Right atrium auricular region (tissue), 2 donors: ENCODE measurements at places on chromosomes 1 and 21. TPM values are rescaled to one million over a fixed set of nuclear protein-coding genes. Genes with fewer than 3 reads are reported as not detected.

GRCh38 chr1:202225131-202225530 lies 31.5 kb downstream of the LGR6 start:
- no peak for DNase-seq

GRCh38 chr21:17270229-17270628 lies 242.6 kb upstream of the CXADR start:
- DNase-seq: peak; percentile 72

- no peak for DNase-seq
Observed at GRCh38 chr1:206713910-206714312, 29.2 kb downstream of the MAPKAPK2 start.

DNA sequence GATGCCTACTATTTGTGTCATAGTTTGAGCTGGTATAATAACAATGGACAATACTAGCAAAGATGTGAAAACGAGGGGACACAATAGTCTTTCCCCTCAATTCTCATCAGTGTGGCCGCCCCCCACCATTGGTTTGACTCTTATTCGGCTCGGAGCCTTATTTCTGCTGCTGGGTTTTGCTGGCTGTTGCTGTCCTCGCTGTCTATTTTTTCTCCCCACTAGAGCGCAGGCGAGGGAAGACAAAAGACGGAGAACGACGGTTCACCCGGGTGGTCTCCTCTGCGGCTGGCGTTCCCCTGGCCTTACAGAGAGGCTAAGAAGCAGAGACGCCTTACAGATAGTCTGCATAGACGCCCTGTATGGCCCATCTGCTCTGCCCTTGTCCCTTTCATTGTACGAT lies 19.4 kb downstream of the CLIC6 start:
- no peak for DNase-seq

DNA sequence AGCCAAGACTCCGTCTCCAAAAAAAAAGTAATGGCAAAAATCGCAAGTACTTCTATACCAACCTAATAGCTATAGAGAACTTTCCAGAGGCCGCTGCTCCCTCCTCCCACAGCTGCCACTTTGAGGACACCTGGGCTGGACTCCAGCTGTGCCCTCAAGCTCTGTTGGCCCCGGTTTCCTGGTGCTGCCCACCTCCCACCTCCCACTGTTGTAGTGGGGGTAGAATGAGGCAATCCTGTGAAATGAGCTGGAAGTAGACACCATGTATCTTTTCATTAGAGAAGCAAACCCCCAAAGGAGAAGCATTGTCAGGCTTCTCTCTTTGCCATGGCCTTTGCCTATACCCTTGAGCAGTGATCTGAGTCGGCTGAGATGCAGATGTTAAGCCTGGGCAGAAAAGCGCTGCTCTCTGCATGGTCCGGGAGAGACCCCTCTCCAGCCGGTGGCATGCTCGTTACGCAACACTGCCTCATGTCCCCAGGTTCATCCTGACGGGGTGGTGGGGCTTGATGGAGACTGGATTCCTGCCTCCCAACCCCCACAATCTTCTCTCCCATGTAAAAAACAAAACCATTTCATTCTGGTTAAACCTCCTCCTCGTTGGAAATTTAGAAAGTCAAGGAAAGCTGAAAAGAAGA lies 39.7 kb downstream of the SIM2 start:
- no peak for DNase-seq

DNA sequence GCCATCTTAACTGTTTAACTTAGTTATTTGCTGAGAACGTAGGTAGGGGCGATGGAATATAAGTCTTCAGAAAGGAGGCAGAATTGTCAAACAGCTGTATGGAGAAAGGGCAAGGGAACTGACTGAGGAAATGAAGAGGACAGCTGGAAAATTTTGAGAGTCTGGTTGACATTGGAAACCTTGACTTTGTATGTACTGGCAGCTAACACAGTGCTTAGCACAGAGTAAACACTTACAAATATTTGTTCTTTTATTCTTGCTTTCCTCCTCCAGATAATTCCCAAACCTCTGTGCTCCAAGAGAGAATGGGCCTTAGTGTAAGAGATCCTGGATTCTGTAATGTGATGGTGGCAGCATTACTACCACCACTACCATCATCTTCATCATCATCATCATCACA lies 91.3 kb downstream of the ZSCAN20 start:
- DNase-seq: no peak

- DNase-seq: no peak
Observed at GRCh38 chr21:38800924-38801744, 4.6 kb upstream of the ETS2 start.

DNA sequence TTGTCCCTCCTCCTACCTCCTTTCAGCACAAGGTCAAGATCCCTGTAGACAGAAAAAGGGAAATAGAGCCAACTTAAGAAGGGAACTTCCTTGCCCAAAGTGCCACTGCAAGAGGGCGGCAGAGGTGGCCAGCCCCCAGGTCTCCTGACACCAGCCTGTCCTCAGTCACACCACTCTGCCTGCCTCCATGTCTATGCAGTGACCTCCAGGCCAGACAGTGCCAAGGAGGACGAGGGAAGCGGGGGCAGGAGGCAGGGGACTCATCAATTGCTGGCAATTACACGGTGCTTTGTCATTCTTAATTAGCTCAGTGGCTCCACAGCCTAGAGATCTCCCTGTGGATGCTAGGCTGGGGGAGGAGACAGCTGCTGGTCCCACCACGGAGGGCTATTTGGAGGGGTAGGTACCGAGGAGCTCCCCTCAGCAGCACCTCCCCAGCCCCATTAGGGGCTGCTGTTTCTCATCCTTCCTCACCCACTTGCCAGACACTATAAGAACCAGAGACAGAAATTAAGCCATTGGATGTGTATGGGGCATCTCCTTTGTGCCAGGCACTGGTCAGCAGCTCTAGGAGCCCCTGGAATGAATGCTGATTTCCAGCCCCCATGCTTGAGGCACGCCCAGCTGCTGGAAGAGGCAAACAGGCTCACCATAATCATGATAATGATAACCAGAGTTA lies 6.1 kb upstream of the LDLRAP1 start:
- DNase-seq: no peak

- peak; percentile 70 for DNase-seq
Observed at GRCh38 chr1:186183219-186183618, 191.8 kb downstream of the TPR start.

GRCh38 chr1:230728710-230729392 lies 14.9 kb upstream of the AGT start:
- DNase-seq: no peak

- DNase-seq: no peak
Observed at GRCh38 chr1:241274693-241275092, 82.3 kb downstream of the RGS7 start.

GRCh38 chr1:8406960-8407359 lies 89.0 kb downstream of the SLC45A1 start:
- DNase-seq: no peak

DNA sequence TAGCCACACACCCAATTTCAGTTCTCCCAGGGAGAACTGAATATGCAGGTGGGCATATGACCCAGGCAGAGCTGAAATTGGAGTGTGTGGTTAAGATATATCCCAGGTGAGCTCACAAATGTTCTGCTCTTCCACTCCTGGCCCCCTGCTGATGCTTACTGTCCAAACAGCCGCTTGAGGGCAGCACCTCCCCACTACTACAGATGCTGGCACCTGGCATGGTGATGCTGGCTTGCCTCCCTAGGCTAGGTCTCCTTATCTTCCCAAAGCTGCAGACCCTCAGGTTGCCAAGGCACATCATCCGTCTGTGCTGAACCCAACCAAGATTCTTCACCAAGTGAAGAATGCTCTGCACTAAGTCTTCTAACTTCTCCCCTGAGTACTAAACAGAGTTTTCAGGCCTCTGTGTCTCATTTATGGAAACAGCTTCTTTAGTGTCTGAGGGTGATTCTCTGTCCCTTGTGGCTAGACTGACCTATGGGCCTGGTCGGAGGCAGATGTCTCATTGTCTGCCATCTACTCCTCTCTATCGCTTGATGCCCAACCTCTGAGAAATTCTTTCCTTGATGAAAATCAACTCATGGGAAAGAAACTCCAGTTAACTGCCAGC lies 27.2 kb downstream of the XCL1 start:
- DNase-seq: peak; percentile 73

- DNase-seq: no peak
Observed at GRCh38 chr1:88983791-88984559, 8.5 kb downstream of the KYAT3 start.

DNA sequence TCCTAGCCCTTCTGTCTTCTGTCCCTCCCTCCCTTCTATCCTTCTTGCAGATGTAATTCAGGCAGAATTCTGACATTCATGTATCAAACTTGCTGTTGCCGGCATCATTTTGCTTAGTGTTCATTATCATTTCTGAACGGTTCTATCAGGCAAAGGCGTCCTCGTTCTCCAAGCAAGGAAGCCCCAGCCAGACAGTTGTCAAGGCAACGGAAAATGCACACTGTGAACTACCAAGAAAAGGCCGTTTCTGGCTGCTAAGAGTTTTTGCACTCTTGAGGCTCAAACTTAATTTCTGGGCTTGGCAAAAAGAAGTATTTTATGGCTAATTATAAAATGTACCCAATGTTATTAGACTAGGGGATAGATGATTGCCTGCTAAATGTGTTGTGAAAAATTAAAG lies 164.7 kb upstream of the KCNJ15 start:
- no peak for DNase-seq

DNA sequence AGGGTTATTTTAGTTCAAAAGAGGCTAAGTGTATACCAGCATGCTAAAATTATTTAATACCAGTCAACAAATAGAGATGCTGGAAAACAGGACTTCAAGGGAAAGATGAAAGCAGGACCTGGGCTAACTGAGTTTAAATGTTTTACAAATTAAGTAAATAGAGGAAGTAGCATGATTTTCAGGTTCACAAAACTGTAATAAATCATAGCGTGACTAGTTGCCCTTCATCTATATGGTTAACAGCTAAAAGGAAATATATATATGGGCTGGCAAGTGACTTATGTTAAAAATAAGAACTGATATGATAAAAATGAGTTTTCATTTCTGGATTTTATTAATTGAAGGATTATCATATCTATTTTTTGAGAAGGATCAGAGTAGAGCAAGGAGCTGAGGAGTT lies 25.6 kb downstream of the DPYD start:
- DNase-seq: no peak

DNA sequence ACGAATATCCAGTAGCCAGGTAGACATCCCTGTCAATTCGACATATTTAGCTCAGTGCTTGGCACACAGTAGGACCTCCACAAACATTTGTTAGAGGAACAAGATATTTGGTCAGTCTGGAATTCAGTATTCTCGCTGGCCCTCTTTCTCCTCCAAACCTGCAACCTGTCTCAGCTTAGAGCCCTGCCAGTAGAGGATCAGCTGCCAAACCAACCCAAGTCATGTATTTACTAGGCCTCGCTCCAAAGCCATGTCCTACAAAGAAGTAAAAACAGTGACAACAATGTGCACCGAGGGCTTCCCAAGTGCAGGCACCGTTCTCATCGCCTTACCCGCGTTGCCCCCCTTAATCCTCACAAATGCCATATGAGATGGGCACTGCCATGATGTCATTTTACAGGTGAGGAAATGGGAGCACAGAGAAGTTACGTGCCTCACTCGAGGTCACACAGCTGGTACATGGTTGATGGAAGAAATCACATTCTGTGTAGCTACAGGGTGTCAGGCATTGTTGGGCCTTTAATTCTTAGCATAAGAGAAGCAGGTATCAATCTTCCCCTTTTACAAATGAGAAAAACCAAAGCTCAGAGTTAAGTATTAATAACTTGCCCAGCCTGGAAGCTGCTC lies 26.0 kb upstream of the CDCA8 start:
- no peak for DNase-seq

DNA sequence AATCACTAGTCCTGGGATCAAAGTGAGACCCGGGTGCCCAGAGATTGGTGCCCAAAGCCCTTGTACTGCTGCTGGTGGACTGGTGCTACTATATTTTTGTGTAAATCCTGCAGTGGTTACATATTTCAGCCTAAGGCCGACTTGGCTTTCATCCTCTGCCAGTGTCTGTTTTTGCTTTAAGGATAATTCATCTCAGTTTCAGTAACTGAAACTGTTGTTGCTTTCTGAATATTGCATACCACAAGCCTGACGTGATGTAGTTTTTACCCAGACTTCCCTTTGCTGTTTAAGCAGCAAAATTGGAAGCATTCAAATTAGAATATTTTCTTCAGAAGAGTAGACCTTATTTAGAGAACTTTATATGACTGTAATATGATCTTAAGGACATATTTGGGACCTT lies 341.8 kb downstream of the RYR2 start:
- no peak for DNase-seq

- DNase-seq: no peak
Observed at GRCh38 chr1:206833106-206833680, 32.2 kb upstream of the IL20 start.

DNA sequence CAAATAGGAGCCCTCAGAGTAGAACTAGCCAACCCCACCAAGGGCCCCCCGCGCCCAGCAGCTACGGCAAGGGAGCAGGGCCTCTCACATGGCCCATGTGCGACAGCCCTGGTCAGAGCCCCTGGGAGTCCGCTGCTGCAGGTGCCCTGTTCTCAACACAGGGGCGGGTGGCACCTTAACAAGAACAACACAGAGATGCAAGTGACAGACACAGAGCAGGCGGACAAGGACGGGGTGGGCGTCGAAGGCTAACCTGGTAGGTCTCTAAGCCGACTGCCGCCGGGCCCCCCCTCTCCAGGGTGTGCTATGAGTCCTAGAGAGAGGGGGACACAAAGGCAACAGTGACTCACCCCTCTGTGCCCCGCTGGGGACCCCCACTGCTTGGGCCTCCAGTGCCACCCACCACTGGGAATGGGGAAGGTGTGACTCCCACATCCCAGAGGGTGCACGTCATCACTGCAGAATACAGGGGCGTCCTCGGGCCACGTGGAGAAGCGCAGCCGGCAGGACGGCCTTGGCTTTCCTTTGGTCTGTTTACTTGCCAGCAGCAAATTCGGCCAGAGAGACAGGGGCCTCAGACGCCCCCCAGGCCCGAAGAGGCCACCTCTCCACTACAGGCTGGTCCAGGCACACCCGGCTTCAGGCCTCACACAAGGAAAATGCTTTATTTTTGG lies 44.8 kb downstream of the PRDM15 start:
- DNase-seq: no peak

GRCh38 chr1:180181996-180182642 lies 27.4 kb downstream of the QSOX1 start:
- DNase-seq: no peak

- DNase-seq: no peak
Observed at GRCh38 chr21:14058566-14058965, 152.2 kb downstream of the LIPI start.

DNA sequence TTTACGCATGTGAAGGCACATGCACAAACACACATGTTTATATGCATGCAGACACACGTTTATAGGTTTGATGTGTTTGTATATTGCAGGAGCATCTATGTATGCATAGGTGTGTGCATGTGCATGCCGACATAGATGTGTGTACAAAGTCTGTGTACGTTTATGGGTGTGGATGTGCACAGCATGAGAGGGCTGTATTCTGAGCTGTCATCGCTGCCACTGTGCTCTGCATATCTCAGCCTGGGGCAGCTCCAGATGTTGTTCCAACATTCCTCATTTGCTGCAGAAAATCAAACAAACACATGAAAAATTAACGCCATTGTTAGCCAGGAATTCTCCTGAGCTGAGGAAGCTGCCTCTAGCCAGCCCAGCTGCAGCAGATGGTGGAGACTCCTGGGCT lies 132.3 kb upstream of the CSF3R start:
- DNase-seq: no peak

Gene C1orf105
- total RNA-seq: 18.0 TPM

Gene GJB5
- total RNA-seq: not detected

Gene SLC5A3
- total RNA-seq: 4.6 TPM

Gene AIRE
- not detected for total RNA-seq

Gene MORN1
- 3.8 TPM for total RNA-seq

Gene DNMT3L
- total RNA-seq: not detected

Gene OR6N1
- total RNA-seq: not detected

Gene MSH4
- total RNA-seq: 0.11 TPM

Gene TTC4
- total RNA-seq: 9.8 TPM

Gene AMY1A
- total RNA-seq: not detected

Gene TRPM2
- 0.89 TPM for total RNA-seq

Gene SLC9A1
- 20.0 TPM for total RNA-seq

Gene OSCP1
- 4.9 TPM for total RNA-seq

Gene CHIA
- not detected for total RNA-seq

Gene ELOVL1
- 24.3 TPM for total RNA-seq
